ENCODE measurements at places on chromosomes 4 and X.

GRCh38 chrX:134502686-134503085, 42.7 kb downstream of the HPRT1 start:
- DNase-seq: no peak

DNA sequence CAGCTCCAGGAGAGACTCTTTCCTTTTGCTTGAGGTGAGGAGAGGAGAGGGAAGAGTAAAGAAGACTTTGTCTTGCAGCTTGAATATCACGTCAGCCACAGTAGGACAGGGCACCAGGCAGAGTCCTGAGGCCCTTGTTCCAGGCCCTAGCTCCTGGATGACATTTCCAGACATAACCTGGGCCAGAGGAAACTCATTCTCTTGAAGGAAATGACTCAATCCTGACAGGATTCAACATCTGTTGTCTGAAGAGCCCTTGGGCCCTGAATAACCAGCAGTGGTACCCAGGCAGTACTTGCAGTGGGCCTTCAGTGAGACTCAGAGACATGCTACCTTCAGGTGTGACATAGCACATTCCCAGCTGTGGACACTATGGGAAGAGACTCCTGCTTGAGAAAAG, 62.8 kb downstream of the FGF16 start:
- DNase-seq: no peak

DNA sequence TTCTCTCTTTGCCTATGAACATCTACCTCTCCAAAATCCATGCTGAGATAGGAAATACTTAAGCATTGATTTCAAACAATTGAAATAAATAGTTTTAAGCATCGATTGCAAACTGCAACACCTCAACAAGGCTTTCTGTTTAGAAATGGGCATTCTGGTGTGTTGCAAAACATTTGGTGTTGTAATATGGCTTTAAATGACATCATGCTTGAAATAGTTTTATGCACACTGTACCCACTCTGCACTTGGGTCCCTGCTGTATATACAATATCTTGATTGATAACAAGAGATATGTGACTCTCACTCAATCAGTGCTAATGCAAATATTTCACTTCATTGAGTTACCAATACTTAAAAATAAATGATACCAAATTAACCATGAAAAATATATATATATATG, 964.9 kb upstream of the GRIA3 start:
- DNase-seq: no peak

GRCh38 chr4:180855184-180855583, 1388.0 kb upstream of the TENM3 start:
- DNase-seq: no peak

DNA sequence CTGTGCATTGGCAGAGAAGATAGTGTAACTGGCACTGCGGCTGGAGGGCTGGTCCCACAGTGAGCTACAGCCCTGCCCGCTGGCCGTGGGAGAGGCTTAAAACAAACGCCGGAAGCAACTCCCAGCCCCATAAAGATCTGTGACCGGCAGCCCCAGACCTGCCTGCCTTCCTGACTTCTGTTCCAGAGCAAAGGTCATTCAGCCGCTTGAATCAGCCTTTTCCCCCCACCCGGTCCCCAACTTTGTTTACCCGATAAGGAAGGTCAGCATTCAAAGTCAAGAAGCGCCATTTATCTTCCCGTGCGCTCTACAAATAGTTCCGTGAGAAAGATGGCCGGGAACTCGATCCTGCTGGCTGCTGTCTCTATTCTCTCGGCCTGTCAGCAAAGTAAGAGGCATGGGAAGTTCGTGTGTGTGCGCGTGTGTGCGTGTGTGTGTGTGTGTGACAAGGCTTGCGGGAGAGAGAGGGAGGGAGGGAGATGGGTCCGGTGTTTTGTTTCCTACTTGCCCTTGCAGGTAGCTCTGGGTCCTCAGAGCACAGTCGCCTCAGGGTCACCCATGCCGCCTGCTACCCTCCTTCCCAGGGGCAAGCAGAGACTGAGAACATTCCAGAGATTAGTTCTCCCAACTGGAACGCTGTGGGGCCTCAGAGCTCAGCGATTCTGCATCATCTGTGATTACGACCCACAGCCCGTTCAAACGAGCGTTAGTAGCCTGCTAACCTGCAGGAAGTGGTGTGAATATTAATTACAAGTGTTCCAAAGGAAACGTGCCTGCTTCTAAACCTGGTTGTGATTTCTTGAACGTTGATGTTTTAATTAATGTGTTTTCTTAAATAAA, at the start of gene MGST2:
Gene MGST2 (plus strand): TSS at position 130 of the 840 bp plus-strand sequence. CDS start 201 bp downstream, at position 331.
- peak; percentile 34 for DNase-seq

GRCh38 chr4:81426770-81427289, 44.9 kb downstream of the RASGEF1B start:
- DNase-seq: no peak

GRCh38 chrX:57772637-57773036, 92.6 kb upstream of the NLRP2B start:
- DNase-seq: no peak

GRCh38 chrX:97909245-97909644, 1025.5 kb downstream of the RPA4 start:
- no peak for DNase-seq

- DNase-seq: peak; percentile 51
Measured at GRCh38 chr4:153151535-153152455, 52.4 kb upstream of the TRIM2 start.

DNA sequence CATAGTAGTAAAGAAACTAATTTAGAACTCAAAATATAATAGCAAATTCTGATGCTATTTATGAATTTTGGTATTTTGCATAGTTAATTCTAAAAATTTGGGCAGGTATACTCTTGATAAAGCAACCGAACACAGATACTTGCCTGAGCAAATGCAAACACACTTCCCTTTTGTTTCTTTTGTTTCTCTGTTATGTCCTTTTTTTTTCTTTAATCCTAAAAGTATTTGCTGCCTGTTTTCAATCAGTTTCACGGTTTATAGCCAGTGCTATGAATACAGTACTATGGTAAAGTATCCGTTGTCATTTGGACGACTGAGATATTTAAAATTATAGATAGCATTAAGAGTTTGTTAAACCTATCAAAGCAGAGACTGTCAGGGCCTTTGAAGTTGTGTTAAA, 84.3 kb upstream of the HPRT1 start:
- DNase-seq: no peak

- DNase-seq: no peak
Measured at GRCh38 chrX:46279925-46280313, 265.3 kb downstream of the ZNF674 start.

All from stimulated activated CD4-positive, alpha-beta T cell treated with anti-CD3 and anti-CD28 coated beads, TNF-alpha, amount 100 ng/mL, for 24 hours (primary cell).